ENCODE measurements at places on chromosomes 11 and 22.

GRCh38 chr11:110859240-110859840, 147.1 kb upstream of the ARHGAP20 start:
- DNase-seq = no peak

DNA sequence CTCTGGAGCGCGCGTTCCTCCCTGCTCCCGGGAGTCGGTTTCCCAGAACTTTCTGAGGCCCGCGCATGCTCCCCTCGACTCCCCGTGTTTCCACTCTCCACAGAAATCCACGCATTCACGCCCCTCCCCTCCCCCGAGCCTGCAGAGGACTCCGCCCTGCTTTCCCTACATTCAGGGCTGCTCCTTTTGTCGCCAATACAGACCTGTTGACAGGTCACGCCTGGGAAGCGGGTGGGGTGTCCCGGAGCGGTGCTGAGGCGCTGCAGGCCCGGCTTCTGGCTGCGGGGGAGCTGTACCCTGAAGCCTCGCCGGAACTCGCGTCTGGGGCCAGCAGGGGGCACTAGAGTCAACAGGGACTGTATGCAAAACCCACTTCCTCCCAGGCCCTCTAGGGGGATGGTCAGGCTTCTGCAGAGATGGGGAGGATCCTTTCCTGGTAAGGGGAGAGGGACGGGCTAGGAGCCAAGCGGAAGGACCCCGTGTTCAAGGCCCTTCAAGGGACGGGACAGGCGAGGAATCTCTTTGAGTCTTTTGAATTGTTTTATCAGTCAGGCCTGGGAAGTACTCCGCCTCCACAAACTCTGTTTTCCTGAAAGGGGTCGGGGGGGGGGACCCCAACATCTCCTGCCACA, at the start of gene PRAME:
Gene PRAME (minus strand): TSS at position 294 of the 632 bp plus-strand sequence. CDS start 2,433 bp downstream, outside the sequence.
- DNase-seq = no peak

- no peak for DNase-seq
Observed at GRCh38 chr11:112925516-112926310, 35.5 kb upstream of the NCAM1 start.

DNA sequence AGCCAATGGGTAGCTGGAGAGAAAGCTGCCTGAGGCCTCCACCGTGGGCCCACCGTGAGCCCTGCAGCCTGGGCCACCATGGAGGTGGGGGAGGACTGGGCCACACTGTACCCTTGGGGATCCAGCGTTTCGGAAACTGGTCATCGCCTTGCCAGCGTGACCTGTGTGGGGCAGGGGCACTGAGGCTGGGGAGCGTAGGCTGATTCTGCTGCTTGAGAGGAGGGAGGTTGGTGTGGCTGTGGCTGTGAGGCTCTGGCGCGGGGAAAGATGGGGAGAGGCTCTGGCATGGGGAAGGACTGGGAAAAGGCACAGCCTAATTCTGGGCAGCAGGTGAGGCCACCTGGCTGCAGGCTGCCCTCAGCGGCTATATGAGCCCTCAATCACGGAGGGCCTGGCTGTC, 12.6 kb upstream of the TTLL12 start:
- DNase-seq = no peak

DNA sequence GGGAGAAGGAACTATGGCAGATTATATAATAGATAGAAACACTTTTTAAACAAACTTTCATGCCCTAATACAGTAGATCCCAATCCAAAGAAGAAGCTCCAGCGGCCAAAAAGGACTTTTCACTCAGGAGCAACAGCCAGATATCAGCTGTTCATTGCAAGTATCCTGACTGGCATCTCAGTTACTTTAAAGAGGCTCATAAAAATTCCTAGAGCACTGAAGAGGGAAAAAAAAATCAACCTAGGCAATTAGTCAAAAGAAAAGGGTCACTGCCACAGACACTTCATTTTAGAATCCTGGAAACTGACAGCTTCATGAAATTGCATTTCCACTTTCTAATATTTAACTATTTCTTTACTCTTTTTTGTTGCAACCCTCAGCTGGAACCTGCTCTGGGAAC, 170.6 kb upstream of the SOX6 start:
- no peak for DNase-seq

DNA sequence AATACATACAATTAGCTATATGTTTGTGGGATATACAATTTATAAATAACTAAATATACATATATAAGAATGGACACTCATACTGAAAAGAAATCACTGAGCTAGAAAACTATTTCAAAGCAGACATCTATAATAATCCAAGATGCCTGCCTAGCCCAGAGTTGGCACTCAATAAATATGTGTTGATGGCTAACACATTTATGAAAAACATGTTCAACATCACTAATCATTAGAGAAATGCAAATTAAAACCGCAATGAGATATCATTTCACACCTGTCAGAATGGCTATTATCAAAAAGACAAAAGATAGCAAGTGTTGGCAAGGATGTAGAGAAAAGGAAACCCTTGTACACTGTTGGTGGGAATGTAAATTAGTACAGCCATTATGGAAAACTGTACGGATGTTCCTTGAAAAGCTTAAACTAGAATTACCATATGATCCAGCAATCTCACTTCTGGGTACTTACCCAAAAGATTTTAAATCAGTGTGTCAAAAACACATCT, 29.8 kb downstream of the POU2AF1 start:
- DNase-seq = no peak

DNA sequence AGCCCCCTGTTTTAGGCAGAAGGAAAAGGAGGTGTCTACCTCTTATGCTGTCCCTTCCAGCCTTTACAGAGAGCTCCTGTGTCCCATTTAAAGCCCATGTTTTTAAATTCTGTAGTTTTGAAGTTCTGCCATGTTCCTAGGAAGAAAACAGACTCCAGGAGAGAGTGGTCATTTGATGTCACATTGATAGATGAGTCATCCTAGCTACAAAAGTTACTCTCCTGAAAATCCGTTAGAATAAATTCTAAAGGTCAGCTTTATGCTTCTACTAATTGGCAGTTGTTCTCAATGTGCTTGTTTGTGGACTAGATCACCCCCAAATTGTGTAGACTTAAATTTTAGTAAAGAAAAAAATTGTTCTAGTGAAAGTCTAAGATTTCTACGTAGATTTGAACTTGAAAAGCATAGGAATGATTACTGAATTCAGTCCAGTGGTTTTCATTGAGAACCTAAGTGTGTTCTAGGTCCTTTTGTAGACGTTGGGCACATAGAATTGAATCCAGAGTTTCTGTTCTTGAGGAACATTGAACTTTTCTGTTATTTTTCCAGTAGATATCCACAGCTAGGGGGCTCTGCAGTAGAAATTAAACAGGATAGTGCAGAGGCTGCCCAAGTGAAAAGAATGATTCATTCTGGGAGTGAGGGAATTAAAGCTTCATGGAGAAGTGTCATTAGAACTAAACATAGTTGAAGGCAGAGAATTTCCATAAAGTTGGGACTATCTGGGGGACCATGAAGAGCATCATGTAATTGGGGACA, 140.6 kb upstream of the RASSF10 start:
- DNase-seq = no peak

DNA sequence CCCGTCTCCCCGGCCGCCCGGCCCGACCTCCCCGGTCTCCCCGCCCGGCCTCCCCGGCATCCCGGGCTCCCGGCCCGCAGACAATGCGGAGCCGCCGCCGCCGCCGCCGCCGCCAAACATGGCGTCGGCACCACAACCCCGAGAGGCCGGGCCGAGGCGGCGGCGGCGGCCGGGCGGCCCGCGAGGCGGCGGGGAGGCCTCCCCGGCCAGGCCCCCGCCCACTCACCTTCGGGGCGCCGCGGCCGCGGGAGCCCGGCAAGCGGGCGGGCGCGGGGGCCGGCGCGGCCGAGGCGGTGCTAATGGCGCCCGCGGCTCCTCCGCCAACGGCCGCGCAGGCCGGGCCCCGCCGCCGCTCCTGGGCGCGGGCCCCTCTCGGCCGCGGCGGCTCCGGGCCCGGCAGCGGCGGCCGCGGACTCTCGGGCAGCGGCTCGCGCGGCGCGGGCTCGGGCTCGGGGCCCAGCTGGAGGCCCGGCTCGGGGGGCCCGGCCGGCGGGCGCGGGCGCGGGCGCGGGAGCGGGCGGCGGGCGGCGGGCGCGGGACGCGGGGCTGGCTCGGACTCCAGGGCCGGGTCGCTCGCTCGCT, 311 bp downstream of the BRD1 start:
- no peak for DNase-seq

- no peak for DNase-seq
Observed at GRCh38 chr11:73478737-73479347, 102.6 kb downstream of the RELT start.

GRCh38 chr11:36492724-36493304, 17.3 kb downstream of the TRAF6 start:
- no peak for DNase-seq

- DNase-seq = no peak
Observed at GRCh38 chr11:106723071-106723470, 295.2 kb downstream of the GUCY1A2 start.

DNA sequence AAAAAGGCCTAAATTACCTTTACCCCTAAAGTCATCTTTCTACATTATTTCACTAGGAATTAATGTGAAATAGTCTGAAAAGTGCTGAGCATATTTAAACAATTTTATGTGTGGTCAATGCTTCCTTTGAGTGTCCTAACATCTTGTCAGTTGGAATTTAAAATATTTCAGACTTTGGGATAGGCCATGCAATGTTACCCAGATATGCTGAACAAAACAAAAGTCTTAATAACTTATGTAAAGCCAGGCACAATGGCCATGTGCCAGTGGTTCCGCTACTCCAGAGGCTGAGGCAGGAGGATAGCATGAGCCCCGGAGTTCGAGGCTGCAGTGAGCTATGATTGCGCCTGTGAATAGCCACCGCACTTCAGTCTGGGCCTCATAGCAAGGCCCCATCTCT, 137.4 kb downstream of the CADM1 start:
- no peak for DNase-seq

DNA sequence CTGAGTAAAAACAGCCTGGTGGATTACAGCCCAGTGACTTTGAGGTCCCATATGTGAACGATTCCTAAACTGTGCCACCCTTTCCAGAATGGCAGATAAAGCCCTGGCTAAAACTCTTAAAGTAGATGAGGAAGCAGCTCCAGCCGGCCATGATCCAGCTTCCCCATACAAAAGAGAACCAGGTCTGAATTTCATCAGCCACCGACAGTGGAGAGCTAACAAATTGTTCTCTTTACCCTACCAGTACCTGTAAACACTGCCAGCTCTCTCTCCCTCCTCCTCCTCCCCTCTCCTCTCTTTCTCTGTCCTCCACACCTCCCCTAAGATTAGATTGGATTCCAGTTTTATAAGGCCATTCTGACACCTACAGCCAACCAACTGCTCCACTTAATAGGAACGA, 176.9 kb downstream of the DSCAML1 start:
- DNase-seq = no peak

DNA sequence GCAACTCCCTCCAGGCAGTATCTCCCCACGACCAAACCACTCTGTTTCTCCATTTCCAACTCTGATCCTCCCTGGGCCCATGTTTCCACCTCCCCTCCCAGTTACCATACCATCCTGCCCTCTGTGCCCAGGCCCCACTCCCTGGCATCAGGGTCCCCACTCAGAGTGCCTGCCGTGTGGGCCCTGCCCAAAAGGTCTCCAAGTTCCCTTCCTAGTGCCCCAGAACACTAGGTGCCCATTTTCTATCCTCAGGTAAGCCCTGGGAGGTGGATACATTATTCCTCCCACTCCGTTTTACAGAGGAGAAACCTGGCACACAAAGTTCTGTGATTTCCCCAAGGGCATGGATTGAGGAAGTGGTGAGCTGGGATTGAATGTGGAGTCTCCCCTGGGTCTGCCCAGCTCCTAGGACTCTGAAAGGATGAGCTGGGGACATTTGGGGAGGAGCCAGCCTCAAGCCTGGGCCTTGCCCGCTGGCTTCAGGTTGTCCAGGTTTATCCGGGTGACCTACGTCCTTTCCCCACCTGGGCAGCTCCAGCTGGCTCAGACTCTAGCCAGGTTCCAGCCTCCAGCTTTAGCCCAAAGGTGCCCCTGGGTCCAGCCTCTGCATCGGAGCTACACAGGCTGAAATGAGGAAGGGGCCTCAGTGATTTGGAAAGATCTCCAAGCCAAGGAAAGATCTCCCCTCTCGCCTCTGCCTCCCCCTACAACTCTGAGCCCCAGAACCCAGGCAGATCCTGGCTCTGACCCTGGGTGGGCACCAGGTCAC, 2.2 kb upstream of the GSTT4 start:
- no peak for DNase-seq
